ENCODE measurements at places on chromosomes 16 and 17.
A peak's percentile ranks its signal among the peaks of the same experiment; 100 is the strongest.

GRCh38 chr16:29943846-29944799 lies 17.8 kb upstream of the TMEM219 start:
- DNase-seq: peak; percentile 93

DNA sequence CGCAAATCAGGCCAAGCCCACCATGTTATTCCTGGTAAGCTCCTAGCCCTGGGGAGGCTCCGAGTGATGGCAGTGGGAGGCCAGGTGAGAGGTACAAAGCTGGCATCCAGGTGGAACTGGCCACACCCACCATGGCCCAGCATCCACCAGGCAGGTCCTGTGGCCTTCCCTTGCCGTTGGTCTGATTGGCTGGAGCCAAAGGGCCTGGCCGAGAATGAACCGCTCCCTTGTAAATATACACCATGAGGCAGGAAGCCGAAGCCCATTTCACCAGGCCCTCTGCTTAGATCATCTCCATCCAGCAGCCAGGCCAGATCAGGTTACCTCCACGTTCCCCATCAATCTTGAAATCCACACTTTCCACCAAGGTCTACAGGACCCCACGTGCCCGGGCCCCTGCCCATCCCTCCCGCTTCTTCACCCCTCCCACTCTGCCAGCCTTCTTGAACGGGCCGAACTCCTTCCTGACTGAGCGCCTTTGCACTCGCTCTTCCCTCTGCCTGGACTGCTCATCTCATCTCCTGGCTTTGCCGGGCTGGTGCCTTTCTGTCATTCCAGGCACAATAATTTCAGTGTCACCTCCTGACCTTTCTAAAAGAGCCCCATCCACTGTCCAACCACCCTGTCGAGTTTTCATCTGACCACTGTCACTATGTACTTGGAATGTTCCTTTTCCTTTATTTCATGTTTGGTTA lies 5.8 kb downstream of the SOCS1 start:
- no peak for DNase-seq

DNA sequence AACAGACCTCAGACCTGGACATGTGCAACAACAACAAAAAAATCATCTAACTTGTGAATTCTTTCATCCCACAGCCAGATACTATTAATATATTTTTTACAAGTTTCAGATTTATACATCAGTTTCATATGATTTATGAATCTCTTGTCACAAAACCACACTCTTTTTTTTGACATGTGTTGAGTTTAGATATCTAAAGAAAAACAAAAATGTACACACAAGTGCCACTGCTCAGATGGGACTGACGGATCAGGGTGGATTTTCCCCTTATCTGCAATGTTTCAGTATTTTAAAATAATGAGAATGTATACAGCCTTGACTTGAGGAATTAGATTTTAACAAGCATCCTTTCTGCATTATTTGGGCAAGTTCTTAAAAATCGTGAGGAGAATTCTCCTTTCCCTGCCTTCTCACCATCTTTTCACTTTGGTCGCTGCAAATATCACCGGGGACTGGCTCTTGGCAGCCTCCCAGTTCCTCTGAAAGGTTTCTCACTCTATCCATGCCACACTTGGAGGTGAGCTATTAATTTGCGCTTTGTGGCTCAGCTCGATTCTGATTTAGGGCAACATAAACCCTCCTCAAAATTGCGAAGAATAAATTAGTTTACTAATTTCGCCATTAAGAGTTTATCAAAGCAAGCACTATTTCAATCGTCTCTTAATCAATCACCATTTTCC lies 225.7 kb downstream of the XYLT1 start:
- DNase-seq: no peak

GRCh38 chr17:49585422-49586027 lies 9.9 kb downstream of the NXPH3 start:
- DNase-seq: no peak

Data from GM03348 (cell line).